ENCODE measurements at places on chromosomes 2 and 18.

GRCh38 chr2:941871-942270, 8.8 kb upstream of the SNTG2 start:
- no peak for DNase-seq

- DNase-seq = no peak
Measured at GRCh38 chr2:133265432-133265949, 302.8 kb downstream of the NCKAP5 start.

DNA sequence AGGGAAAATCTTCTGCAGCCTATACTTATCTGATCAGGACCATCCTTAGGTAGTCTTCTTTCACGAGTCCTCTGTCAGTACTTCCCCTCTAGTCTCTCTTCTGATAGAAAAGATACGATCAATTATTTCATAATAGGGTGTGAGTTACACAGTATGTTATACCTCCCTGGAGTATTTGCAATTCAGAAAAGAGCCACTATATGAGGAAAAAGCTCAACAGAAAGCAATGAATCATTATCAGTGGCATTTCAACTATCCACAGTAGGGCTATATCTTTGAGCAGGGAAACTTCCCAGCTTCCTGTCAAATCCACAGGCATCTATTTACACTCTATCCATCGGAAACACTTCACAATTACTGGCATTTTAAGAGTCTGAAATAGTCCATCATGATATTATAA, 105.3 kb upstream of the ACVR2A start:
- no peak for DNase-seq

GRCh38 chr2:156896294-156896693, 361.2 kb upstream of the GALNT5 start:
- no peak for DNase-seq

DNA sequence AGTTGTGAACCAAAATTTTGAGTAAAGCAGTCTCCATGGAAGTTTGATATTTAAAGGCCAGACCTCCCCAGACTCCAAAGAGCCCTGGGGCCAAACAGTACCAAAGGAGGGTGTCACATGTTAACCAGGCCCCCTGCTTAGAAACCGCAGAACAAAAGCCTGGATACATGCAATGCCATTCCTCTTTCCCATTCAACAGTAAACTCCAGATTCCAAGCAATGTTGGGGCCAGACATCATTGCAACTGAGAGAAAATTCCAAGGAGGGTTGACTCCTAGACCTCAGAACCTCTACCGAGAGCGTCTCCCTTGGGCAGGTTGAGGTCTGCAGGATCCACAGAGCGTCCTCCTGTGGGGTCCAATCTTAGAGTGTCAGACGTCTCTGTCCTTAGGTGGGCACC, 404.4 kb upstream of the SYT4 start:
- DNase-seq = no peak

DNA sequence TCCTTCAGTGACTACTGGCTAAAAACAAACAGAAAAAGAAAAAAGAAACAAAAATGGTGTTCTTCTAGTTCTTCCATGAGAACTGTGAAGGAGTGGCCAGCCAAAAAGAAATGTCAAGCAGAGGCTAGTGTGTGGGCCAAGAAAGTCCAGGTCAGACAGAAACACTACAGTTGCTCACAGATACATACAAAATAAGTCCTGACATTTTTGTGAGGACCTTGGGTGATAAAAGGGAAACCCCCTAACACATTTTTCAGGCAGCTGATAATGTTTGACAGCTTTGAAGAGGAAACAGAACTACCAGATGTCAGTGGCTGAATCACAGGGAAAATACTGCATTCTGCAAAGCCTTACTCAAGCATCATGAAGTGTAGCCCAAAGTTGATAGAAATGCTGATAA, 28.1 kb downstream of the ARHGAP25 start:
- no peak for DNase-seq

DNA sequence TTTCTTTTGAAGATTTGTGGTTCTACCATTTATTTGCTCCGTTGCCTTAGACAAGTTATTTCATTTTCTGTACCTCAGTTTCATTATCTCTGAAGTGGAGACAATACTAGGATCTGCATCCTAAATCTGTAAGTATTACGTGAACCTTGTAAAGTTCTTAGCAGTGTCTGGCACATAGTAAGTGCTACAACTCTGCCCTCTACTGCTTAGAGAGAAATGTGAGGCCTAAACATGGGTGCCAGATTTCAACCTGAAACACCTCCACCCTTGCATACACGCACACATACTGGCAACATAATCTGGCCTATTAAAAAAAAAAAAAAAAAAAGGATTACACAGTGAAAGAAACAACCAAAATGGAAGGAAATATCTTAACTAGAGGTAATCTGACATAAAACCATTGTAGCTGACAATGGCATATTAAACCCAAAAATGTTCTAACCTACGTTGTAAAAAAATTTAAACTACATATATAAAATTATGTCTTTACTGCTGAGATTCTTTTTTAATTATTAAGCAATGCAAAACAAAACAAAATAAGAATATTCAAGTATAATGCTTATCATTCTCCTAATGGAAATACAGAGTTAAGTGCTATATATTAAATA, 132.6 kb downstream of the MAP2 start:
- DNase-seq = peak; percentile 53

DNA sequence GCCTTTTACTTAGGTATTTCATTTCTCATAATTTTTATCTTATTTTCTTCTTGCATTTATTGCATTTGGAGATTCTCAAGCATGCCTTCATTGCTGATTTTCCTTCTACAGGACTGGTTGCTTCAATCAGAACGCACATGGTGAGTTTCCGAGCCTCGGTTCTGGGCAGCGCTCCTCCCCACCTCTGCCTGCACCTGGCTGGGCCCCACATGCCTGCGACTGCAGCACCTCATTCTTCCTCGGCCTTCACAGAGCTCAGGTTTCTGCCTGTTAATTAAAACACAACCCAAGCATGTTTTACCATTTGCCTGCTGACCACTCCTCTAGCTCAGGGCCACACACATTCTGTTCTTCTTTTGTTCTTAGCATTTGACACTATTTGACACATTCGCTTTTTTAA, 398.8 kb downstream of the GALR1 start:
- no peak for DNase-seq

DNA sequence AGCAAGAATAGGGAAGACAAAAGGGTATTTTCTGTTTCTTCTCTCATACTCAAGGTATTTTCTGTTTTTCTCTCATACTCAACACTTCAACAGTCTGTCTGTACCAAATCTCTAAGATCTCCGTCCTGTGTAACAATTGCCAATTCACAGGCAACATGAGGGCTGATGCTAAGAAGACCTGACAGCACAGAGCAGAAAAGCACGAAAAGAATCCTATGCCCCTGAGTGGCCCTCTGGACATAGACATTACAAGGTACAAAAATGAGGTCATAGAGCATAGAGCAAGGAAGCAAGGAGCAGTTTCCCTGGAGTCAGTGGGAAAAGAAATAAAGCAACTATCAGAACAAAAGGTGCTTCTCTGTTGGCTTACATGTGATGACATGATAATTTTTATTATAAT, 1612.6 kb upstream of the CELF4 start:
- DNase-seq = no peak

GRCh38 chr2:173058673-173059072, 17.0 kb upstream of the MAP3K20 start:
- no peak for DNase-seq

GRCh38 chr2:55302241-55302640, 33.2 kb upstream of the MTIF2 start:
- no peak for DNase-seq

GRCh38 chr2:45505138-45505537, 105.9 kb downstream of the SRBD1 start:
- DNase-seq = no peak

GRCh38 chr18:62157843-62158242, 29.0 kb downstream of the PIGN start:
- DNase-seq = no peak

DNA sequence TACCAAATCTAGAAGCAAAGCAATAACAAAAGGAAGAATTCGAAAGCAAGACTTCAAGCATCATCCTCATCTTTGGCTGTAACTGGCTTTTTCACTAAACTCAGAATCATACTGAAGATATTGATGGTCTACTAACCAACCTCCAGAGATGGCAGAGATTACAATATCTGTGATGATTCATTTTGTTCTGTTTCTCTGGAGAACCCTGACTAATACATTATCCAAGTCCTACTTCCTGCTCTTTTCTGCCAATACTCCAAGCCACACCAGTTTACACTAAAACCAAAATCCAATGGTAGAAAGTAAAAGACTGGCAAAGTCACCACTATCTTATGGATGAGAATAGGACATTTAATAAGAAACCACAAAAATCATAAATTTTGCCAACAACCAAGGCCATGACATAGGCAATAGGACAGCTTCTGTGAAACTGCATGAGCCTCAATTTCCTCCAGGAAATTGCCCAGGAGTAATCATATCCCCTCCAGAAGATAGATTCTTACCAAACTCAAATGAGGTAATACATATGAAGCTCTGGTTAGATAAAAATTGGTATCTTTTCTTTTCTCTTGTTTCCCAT, 159.8 kb downstream of the METTL4 start:
- DNase-seq = no peak

GRCh38 chr2:224122542-224122941, 83.5 kb upstream of the SERPINE2 start:
- no peak for DNase-seq

DNA sequence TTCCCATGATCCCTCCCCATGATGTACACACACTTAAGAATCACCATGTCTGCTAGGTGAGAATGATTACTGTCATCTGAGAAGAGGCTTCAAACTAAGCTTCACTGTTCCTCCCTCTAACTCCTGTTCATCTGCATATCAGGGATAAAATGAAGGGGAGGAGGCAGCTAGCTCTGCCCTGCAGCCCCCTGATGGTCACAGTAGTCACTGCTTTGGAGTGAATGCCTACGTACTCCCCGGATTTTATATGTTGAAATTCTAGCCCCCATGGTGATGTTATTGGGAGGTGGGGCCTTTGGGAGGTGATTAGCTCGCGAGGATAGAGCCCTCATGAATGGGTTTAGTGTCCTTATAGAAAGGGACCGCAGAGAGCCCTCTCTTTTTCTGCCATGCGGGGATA, 156.4 kb downstream of the NCKAP5 start:
- no peak for DNase-seq

DNA sequence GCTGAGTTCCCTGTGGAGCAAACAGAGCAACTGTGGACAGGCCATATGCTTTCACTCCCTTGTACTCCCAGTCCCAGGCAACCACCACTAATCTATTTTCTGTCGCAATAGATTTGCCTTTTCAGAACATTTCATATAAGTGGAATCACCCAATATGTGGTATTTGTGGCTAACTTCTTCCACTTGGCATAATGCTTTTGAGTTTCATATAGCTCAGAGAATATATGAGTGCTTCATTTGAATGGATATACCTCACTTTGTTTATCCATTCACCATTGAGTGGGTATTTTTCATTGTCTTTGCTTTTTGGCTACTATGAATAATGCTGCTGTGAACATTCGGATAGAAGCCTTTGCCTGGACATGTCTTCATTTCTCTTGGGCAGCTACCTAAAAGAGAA, 151.9 kb downstream of the CERS6 start:
- DNase-seq = no peak

GRCh38 chr2:130808482-130809268, 28.0 kb upstream of the ARHGEF4 start:
- DNase-seq = peak; percentile 72

DNA sequence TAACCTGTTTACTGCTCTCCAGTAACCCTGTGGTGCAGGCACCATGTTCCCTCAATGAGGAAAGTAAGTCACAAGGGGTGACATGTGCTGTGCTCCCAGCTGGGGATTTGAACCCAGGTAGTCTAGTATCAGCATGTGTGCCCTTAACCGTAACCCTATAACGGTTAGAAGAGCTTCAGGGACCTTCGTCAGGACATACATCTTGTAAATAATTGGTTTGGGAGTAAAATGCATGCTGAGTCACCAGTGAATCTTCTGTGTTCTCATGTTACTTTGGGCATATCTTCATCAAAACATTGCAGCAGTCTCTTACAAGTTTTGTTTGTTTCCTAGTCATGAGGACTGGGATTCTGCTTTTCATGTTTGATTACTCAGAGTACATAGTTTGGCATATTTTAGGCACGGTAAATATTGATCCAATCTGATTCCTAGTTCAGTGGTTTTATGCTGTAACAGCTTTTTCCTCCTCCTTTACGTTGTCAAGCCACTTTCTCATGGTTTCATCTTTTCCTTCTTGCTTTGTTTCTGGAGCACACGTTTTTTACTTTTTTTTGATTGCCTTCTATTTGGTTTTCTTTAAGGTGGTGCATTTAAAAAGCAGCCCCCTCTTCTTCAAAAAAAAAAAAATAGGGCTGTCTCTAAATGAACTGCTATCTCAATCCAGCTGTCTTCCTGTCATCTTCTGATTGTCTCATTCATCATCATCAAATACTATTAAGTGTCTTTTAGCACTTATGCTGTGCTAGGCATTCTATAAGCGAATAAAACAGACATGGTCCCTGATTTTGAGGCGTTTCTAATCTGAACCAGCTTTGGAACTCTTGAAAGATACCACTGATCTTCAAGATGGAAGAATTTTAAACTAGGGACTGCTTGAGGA, 50.4 kb downstream of the CLIP4 start:
- no peak for DNase-seq

DNA sequence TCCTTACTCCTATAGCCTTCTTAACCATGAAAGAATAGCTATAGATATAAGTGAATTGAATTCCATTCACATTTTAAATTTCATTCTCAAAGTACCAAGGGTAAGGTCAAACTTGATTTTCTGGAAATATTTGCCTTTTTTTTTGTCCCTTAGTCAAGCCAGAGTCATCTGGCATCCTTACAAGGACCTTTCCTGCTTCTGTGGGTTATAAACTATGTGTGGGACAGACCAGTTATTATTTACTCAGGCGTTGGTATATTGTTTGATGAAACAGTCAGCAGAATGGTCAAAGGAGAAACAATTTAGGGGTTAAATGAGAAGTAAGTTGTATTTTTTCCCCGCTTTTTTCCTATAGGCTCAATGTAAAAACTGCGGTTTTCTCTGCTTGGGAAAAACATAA, 1103.2 kb upstream of the ZEB2 start:
- DNase-seq = no peak

GRCh38 chr2:168278424-168278888, 31.1 kb upstream of the STK39 start:
- no peak for DNase-seq

GRCh38 chr2:88003074-88003755, 13.1 kb downstream of the RNU2-63P start:
- DNase-seq = no peak

DNA sequence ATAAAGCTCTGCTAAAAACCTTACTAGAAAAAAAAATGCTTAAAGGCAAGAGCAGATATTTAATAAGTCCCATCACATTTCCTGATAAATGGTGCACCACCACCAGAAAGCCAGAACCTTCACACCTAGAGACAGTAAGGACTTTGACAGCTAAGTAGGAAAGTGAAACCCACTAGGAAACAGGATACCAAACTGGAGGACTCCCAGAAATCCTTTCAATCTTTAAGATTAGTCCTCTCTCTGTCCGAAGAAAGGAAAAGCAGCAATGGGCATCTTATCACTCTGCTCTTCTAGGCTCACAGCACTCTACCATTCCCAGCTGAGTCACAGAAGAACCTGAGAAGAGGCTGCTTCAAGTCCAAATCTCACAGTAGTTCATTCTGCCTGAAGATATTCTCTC, 3.7 kb downstream of the DYM start:
- no peak for DNase-seq
